ENCODE measurements at places on chromosomes 4 and X.

- DNase-seq = no peak
These were observed 79.1 kb upstream of the SLC6A14 start for GRCh38 chrX:116357329-116357728.

DNA sequence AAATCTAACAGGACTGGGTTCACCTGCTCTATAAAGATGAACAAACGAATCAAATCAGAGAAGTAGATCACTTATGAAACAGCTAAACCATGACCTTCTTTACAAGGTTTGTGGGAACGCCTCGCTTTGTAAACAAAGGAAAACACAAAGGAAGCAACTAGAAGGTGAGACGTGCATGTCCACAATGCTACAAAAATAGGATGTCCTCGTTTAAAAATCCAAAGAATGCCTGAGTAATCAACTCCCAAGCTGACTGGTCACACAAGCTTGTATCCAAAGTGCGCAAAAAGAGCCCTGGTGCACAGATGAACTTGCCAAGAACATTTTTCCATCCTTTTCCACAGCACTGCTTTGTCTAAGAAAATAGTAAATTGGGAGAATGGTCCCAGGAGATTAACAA, 6.3 kb upstream of the SH3KBP1 start:
- DNase-seq = no peak

- DNase-seq = no peak
These were observed 264.6 kb downstream of the TENM3 start for GRCh38 chr4:182507805-182508204.

- no peak for DNase-seq
These were observed 16.4 kb upstream of the NKRF start for GRCh38 chrX:119622356-119623232.

DNA sequence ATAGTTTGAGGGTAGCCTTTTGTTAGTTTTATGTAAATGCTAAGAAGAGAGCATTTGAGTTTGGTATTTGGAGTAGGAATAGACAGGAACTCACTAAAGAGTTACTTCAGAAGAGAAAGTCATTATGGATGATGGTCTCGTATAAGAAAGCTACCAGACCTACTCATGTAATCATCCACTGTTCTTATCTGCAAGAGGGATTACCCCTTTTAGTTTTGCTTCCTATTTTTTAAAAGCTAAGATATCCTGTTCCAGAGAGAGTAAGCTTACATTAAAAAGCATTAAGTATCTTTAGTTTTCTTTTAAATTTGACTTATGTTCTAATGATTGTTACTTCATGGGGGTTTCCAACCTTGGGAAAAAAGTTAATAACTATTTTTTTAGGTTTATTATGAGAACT, 12.5 kb upstream of the ART3 start:
- no peak for DNase-seq

GRCh38 chr4:181193131-181193930, 1049.9 kb upstream of the TENM3 start:
- no peak for DNase-seq

DNA sequence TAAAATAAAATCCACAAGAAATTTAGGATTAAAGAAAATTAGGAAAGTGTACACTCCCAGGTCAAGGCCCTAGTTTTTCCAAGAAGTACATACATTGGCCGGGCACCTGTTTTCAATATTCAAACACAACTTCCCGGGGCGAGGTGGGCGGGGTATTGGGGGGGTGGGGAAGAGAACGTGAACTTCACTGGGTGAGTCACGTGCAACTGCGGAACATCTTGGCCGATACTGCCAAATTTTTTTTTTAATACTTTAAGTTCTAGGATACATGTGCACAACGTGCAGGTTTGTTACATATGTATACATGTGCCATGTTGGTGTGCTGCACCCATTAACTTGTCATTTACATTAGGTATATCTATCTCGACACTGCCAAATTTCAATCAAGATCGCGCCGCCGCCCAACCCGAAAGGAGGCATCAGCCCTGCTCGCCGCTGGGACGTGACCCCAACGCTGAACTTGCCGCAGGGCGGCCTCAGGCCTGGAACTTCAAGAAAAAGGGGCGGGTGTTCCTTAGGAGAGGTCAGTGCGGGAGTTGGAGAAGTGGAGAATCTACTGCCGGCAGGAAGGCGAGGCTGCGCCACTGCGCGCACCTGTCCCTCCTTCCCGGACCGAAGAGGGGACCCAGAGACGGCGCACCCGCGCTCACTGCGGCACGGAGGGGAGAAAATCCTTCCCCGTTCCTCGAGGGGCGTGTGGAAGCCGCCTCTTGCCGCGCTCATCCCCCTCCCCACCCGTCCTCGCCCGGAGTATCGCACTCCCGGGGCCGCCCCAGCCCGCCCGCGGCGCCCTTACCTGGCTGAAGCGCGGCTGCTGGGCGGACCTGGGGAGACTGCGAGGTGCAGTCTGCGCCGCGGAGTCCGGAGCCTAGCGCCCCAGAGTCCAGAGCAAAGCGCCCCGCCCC, at the start of gene TEC:
Gene TEC (minus strand): TSS at position 883 of the 905 bp plus-strand sequence. CDS start 41,224 bp downstream, outside the sequence.
- DNase-seq = peak; percentile 60
